CD4-positive, alpha-beta T cell treated with Interferon alpha-2 for 1 hour (primary cell): ENCODE measurements at places on chromosomes 5 and 9.

- DNase-seq: no peak
These were observed 72.9 kb downstream of the C9orf50 start for GRCh38 chr9:129547869-129548570.

GRCh38 chr5:171629628-171630349 is 155.8 kb upstream of the SMIM23 start:
- DNase-seq: no peak

- DNase-seq: no peak
These were observed 357.4 kb downstream of the MLLT3 start for GRCh38 chr9:20264896-20265295.

GRCh38 chr5:73424556-73424977 is 24.0 kb downstream of the FOXD1 start:
- no peak for DNase-seq

- DNase-seq: no peak
These were observed 100.6 kb downstream of the LHFPL2 start for GRCh38 chr5:78547731-78548615.

DNA sequence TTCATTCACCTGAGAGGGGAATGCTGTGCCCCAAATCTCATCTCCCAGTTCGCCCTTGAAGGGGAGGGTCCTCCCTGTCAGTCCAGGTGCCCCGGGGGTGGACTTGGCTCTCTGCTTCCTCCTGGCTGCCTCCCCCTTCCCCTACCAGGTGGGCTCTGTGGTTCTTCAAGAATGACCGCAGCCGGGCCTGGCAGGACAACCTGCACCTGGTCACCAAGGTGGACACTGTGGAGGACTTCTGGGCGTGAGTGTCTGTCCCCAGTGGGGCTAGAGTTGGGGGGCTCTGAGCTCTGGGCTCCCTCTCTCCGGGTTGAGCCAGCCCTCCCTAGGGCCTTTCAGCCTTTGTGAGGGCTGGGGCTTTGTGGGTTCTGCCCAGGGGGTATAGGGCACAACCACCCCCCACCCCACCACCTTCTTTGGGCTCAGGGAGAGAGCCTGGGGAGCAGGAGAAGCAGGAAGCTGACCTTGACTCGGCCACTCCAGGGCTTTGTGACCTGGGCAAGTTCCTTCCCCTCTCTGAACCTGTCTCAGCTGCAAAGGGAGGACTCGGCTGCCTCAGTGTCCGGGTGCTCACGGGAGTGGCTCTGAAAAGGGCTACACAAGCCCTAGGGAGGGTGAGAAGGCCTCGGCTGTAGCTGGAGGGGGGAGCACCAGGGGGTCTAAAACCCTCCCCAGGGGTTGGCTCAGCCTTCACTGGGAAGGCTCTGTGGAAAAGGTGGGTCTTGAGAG is 3.6 kb upstream of the TSPAN17 start:
- DNase-seq: no peak

GRCh38 chr9:133666387-133666786 is 30.2 kb downstream of the DBH start:
- DNase-seq: no peak

DNA sequence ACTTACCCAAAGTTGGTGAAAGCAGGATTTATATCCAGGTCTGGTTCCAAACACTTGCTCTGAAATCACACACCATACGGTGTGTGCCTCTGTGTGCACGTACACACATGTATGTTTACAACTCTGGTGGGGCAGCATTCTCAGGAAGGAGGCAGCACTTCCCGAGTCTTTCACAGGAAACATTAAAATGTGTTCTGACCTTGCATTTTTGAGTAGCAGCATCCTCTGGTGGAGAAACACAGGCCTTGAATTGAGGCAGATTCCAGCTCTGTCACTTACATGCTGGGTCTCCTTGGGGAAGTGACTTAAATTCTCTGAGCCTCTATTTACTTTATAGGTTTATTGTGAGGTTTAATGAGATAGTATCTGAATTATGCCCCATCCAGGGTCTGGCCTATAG is 126.4 kb downstream of the RGS3 start:
- peak; percentile 53 for DNase-seq

DNA sequence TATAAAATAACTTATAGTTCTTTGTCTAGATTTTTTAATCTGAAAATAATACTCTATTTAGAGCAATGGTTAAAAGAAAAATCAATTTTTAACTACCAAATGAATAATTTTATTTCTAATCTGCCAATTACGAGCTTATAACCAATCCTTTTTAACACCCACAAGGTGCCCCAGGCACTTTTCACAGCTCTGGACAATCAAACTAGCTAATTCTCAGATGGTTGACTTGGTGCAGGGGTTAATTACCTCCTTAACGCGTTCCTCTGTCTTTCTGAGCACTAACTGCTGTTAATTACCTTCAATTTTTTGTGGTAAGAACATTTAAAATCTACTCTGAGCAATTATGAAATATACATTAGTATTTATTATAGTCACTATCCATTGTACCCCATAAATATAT is 109.6 kb upstream of the PJA2 start:
- DNase-seq: no peak

DNA sequence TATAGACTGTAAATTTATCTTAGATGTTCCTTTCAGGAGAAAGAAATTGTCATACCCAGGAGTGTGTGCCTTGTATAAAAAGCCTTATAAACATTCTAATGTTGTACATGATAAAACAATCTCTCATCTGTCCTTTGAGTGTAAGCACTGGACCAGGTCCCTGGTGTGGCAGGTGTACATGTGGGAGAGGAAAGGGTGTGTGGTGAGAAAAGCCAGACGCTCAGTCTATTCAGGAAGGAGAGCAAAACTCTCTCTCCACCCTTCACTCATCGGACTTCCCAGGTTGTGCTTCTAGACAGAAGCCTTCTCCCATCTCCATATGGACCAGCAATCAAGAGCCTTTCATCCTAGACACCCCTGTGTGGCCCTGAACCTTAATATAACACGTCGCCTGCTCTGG is 154.2 kb downstream of the ESM1 start:
- no peak for DNase-seq
